ENCODE measurements at places on chromosomes 13 and 19. TPM values are rescaled to one million over a fixed set of nuclear protein-coding genes. Genes with fewer than 3 reads are reported as not detected.

- no peaks in the 10 kb centered on the region for H3K4me1 ChIP-seq
- H3K27me3 ChIP-seq, result no peaks in the 10 kb centered on the region
These were observed 6.8 kb upstream of the GTF2F2 start for GRCh38 chr13:45113233-45114224.

DNA sequence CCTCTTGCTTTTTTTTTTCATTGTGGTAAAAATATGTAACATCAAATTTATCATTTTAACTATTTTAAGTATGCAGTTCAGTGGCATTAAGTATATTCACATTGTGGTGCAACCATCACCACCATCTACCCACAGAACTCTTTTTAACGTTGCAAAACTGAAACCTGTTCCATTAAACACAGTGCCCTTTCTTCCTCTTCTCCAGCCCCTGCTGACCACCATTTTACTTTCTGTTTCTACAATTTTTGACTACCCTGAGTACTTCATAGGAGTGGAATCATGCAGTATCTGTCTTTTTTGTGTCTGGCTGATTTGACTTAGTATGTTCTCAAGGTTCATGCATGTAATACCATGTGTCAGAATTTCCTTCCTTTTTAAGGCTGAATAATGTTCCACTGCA, 153.1 kb downstream of the FGF9 start:
- peaks cover 4% of the 10 kb centered on the region for H3K4me1 ChIP-seq
- no peak overlapping the region for H3K27ac ChIP-seq
- no peak overlapping the region for H3K4me3 ChIP-seq

- peak overlapping the region; percentile 12 for H3K27ac ChIP-seq
- no peaks in the 10 kb centered on the region for H3K27me3 ChIP-seq
- H3K36me3 ChIP-seq, result no peaks in the 10 kb centered on the region
- peaks cover 27% of the 10 kb centered on the region for H3K4me1 ChIP-seq
- DNase-seq, result no peak
- no peak overlapping the region for H3K4me3 ChIP-seq
These were observed 157.7 kb downstream of the KDM4B start for GRCh38 chr19:5126498-5127223.

DNA sequence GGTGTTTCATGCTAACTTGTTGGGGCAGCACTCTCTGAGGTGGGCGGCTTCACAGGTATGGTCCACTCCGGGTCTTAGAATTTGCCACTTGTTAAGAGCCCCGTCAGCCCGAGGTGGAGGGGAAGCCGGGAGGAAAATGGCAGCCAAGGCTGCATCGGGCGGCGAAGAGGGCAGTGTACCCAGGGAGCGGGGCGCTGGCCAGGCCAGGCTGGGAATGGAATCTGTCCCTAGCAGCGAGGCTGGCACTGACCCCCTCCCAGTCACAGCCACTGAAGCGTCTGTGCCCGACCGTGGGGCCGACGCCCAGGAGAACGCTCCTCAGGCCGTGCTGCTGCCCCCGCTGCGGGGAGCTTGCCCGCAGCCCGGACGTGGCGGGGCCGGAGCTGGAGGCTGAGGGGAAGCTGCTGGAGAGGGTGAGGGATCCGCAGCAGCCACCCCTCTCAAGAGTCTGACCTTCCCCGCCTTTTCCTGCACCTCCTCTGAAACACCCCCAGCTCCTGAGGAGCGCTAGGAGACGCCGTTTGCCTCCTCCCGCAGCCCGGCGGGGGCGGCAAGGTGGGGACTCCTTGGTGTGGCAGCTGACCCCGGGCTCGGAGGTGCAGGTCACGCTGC, 313.8 kb upstream of the SPRY2 start:
- DNase-seq, result no peak
- H3K27ac ChIP-seq, result no peak overlapping the region
- H3K4me3 ChIP-seq, result no peak overlapping the region
- H3K36me3 ChIP-seq, result no peaks in the 10 kb centered on the region
- H3K27me3 ChIP-seq, result no peaks in the 10 kb centered on the region
- H3K4me1 ChIP-seq, result no peaks in the 10 kb centered on the region

- H3K4me1 ChIP-seq, result no peaks in the 10 kb centered on the region
- no peaks in the 10 kb centered on the region for H3K36me3 ChIP-seq
- H3K27me3 ChIP-seq, result no peaks in the 10 kb centered on the region
- no peak for DNase-seq
These were observed 12.4 kb downstream of the TMEM272 start for GRCh38 chr13:51832471-51833152.

- H3K4me1 ChIP-seq, result peaks cover 3% of the 10 kb centered on the region
- no peak for DNase-seq
- H3K27ac ChIP-seq, result peak overlapping the region; percentile 96
- no peaks in the 10 kb centered on the region for H3K36me3 ChIP-seq
- H3K4me3 ChIP-seq, result peak overlapping the region; percentile 38
These were observed 257.5 kb upstream of the STARD13 start for GRCh38 chr13:33543089-33543459.

- no peak overlapping the region for H3K4me3 ChIP-seq
- H3K27me3 ChIP-seq, result no peaks in the 10 kb centered on the region
- no peak overlapping the region for H3K27ac ChIP-seq
- no peaks in the 10 kb centered on the region for H3K4me1 ChIP-seq
- DNase-seq, result no peak
These were observed 62.3 kb downstream of the ITGBL1 start for GRCh38 chr13:101514695-101515275.

DNA sequence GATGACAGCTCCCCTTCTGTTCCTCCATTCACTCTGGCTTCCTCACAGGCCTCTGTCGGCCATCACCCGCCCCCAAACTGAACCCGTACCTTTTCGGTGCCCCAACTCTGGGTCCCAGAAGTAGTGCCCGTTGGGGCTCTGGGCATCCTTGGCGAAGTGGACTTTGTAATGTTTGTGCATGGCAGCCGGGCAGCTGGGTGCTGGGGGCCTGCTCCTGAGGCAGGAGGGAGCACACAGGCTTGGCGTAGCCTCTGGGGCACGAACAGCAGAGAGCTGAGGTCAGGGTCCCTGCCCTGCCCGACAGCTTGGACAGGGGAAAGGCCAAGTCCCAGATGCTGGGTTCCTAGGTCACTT, 834 bp downstream of the NKPD1 start:
- H3K4me1 ChIP-seq, result no peaks in the 10 kb centered on the region
- no peak for DNase-seq
- H3K27me3 ChIP-seq, result no peaks in the 10 kb centered on the region
- no peaks in the 10 kb centered on the region for H3K36me3 ChIP-seq

DNA sequence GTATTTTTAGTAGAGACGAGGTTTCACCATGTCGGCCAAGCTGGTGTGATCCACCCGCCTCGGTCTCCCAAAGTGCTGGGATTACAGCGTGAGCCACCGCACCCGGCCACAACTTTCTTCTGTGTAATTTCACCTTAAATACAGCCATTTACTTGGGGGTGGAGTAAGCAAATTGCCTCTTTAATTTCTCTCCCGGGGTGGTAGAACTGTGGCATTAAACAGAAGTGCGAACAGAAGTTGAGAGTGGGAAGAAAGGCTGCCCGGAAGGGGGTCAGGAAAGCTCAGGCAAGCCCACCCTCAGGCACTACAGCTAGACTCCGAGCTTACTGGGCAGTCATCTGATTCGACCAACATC, 475 bp upstream of the DNAJC15 start:
- no peaks in the 10 kb centered on the region for H3K27me3 ChIP-seq
- peak overlapping the region; percentile 35 for H3K27ac ChIP-seq
- H3K4me3 ChIP-seq, result peak overlapping the region; percentile 49
- no peaks in the 10 kb centered on the region for H3K4me1 ChIP-seq
- no peak for DNase-seq

DNA sequence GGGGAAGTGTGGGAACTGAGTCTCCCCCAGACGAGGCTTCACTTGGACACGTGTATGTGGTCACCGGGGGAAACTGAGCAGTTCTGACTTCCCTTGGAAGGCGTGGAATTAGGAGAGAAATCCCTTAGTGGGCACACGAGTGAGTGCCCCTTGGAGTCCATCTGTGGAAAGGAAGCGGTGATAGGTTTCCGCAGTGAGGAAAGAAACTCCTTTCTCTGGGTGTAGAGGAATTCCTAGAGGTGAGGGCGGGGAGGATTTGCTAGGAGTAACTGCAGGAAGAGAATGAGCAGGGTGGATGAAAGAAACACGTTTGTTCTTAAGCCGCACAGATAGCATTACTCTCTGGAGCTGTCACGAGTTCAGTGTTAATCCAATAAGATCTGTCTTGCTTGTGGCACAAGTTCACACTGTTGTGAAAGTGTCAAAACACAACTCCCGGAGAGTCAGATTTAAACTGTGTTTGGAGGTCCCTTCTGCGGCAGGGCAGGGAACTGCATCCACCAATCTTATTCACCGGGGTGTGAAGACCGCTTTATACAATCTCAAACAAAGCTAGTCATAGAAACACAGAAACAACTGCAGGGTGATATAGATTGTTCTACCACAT, 1.2 kb downstream of the KL start:
- H3K36me3 ChIP-seq, result no peaks in the 10 kb centered on the region
- peak overlapping the region; percentile 44 for H3K4me3 ChIP-seq
- H3K27me3 ChIP-seq, result peaks cover 3% of the 10 kb centered on the region
- no peak for DNase-seq

- no peaks in the 10 kb centered on the region for H3K27me3 ChIP-seq
- peak overlapping the region; percentile 34 for H3K4me3 ChIP-seq
- no peak for DNase-seq
- no peaks in the 10 kb centered on the region for H3K4me1 ChIP-seq
These were observed 97.2 kb downstream of the SUCLA2 start for GRCh38 chr13:47903836-47904235.

GRCh38 chr19:10321874-10322835, 6.3 kb upstream of the FDX2 start:
- DNase-seq, result no peak
- H3K4me3 ChIP-seq, result no peak overlapping the region
- no peaks in the 10 kb centered on the region for H3K27me3 ChIP-seq
- no peak overlapping the region for H3K27ac ChIP-seq

DNA sequence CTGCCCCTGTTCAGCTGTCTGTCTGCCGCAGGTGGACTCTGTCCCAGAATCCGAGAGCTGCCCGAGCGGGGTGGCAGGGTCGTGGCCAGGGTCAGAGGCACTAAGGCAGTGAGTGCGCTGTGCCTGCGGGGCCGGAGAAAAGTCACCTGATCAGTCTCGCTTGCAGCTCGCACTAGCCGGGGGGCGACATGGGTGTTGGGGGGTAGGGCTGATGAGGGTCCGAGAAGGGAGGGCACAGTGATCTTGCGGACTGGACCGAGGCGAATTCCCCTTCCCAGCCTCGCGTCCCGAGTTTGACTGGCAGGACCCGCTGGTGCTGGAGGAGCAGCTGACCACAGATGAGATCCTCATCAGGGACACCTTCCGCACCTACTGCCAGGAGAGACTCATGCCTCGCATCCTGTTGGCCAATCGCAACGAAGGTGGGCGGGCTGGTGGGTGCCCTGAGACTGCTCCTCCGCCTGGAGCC, 627 bp downstream of the GCDH start:
- DNase-seq, result no peak
- H3K36me3 ChIP-seq, result no peaks in the 10 kb centered on the region
- H3K27me3 ChIP-seq, result no peaks in the 10 kb centered on the region
- peaks cover 5% of the 10 kb centered on the region for H3K4me1 ChIP-seq
- peak overlapping the region; percentile 70 for H3K27ac ChIP-seq
- H3K4me3 ChIP-seq, result peak overlapping the region; percentile 95

GRCh38 chr13:25118378-25118905, 22.5 kb downstream of the PABPC3 start:
- H3K27me3 ChIP-seq, result no peaks in the 10 kb centered on the region
- H3K4me3 ChIP-seq, result no peak overlapping the region
- no peak overlapping the region for H3K27ac ChIP-seq
- no peaks in the 10 kb centered on the region for H3K4me1 ChIP-seq
- H3K36me3 ChIP-seq, result no peaks in the 10 kb centered on the region

GRCh38 chr13:39893808-39894207, 238.3 kb downstream of the COG6 start:
- no peaks in the 10 kb centered on the region for H3K36me3 ChIP-seq
- peaks cover 18% of the 10 kb centered on the region for H3K4me1 ChIP-seq
- DNase-seq, result no peak
- H3K27ac ChIP-seq, result no peak overlapping the region
- no peak overlapping the region for H3K4me3 ChIP-seq
- no peaks in the 10 kb centered on the region for H3K27me3 ChIP-seq

DNA sequence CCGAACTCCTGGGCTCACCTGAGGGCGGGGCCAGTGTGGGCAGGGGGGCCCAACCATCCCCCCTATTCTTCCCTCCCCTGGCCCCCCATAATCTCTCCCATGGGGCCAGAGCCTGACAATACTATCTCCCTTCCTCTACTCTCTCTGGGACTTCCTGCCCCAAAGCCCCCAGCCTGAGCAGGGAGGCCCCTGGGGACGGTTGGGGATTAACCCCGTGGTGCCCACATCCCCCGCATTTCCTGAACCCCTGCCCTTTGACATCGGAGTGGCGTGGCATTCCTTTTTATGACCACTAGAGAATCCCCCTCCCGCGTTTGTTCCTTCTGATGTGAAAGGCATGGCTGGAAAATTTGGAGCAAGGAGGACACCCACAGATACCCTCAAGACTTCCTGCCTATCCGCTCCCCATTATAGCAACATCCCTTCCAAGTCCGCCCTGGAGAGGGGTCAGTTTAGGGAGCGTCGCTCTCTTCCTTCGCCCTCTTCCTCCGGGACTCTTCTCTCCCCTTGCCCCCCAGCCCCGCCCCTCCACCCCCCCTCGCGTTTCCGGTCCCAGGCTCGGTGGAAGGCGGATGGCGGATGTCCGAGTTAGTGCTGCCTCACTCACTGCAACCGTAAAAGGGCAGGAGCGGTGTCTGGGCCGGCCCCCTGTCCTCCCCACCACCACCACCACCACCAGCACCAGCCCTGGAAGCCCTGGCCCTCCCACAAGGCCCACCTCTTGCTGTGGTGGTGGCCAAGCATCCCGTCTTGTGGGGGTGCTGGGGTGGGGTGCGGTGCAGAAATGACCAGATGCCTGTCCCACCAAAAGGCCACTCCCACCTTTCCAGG, 1.8 kb downstream of the VASP start:
- H3K36me3 ChIP-seq, result no peaks in the 10 kb centered on the region
- peak overlapping the region; percentile 67 for H3K27ac ChIP-seq
- peak overlapping the region; percentile 94 for H3K4me3 ChIP-seq
- peaks cover 9% of the 10 kb centered on the region for H3K4me1 ChIP-seq
- DNase-seq, result peak; percentile 70
- no peaks in the 10 kb centered on the region for H3K27me3 ChIP-seq

GRCh38 chr13:89061821-89062220, 1390.7 kb downstream of the SLITRK5 start:
- no peaks in the 10 kb centered on the region for H3K27me3 ChIP-seq
- H3K27ac ChIP-seq, result no peak overlapping the region

- peaks cover 30% of the 10 kb centered on the region for H3K4me1 ChIP-seq
- H3K4me3 ChIP-seq, result no peak overlapping the region
- no peaks in the 10 kb centered on the region for H3K36me3 ChIP-seq
- no peaks in the 10 kb centered on the region for H3K27me3 ChIP-seq
- no peak for DNase-seq
These were observed 72.4 kb downstream of the STK24 start for GRCh38 chr13:98504371-98504963.

GRCh38 chr13:40031031-40031430, 375.6 kb downstream of the COG6 start:
- no peaks in the 10 kb centered on the region for H3K4me1 ChIP-seq
- no peaks in the 10 kb centered on the region for H3K27me3 ChIP-seq
- H3K27ac ChIP-seq, result no peak overlapping the region
- DNase-seq, result no peak
- no peaks in the 10 kb centered on the region for H3K36me3 ChIP-seq

Gene SH2D3A
- total RNA-seq, result 0.40 TPM

Gene LGI4
- 7.5 TPM for total RNA-seq

Gene GJB2
- not detected for total RNA-seq

Gene TNFSF9
- total RNA-seq, result 0.12 TPM

Gene FAM124A
- total RNA-seq, result 2.5 TPM

Gene IL11
- total RNA-seq, result not detected

Gene CYP4F12
- total RNA-seq, result 2.7 TPM

Gene ZFP28
- 15.4 TPM for total RNA-seq

Gene SIX5
- total RNA-seq, result 22.2 TPM

Gene GZMM
- total RNA-seq, result 0.52 TPM

Gene CKM
- not detected for total RNA-seq

All from ovary (tissue), 10 donors.